Stimulated activated CD4-positive, alpha-beta T cell treated with anti-CD3 and anti-CD28 coated beads, Interleukin-1b, Interleukin-23, amount 100 ng/mL, for 1 hour (primary cell): ENCODE measurements at places on chromosomes 5 and 9.

DNA sequence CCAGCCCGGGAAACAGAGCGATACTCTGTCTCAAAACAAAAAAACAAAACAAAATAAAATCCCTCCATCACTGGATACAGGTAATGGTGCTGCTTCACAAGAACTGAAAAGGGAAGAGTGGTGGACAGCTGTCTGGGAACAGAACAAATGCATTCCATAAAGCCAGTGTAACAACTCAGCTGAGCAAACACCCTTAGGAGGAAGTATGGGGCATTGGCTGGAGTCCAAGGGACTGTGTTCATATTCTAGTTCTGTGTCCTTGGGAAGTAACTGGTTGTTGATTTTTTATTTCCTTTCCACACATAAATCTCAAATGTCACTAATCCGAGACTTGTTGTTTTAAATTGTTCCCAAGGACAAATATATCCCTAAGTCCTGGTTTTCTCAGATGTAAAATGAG lies 38.3 kb downstream of the HTR1A start:
- no peak for DNase-seq

- peak; percentile 31 for DNase-seq
Measured at GRCh38 chr5:669111-669841, 23.9 kb downstream of the TPPP start.

GRCh38 chr5:114430532-114430931 lies 68.7 kb downstream of the KCNN2 start:
- DNase-seq, result no peak

DNA sequence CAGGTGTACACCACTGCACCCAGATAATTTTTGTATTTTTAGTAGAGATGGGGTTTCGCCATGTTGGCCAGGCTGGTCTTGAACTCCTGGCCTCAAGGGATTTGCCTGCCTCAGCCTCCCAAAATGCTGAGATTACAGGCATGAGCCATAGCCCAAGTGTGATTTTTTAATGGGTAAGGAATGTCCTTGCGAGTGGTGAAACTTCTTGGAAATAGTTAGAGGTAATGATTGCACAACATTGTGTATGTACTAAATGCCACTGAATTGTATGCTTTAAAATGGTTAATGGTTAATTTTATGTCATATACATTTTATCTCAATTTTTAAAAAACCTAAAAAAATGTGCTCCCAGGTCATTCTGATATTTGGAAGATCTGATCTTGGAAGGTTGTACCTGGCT lies 59.9 kb upstream of the IL6ST start:
- no peak for DNase-seq

DNA sequence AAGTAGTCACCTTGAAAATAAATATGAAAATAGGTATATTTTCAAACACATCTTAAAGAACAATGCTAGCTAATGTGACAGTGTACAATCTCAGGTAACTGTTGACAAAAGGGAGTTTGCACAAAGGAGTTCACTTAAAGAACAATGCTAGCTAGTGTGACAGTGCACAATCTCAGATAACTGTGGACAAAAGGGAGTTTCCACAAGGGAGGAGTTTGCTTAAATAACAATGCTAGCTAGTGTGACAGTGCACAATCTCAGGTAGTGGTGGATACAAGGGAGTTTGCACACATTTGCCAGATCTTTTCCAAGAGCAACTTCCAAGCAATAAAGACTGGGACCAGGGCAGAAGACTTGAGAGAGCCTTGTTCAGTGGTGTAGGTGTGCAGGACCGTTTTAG lies 442.9 kb upstream of the FTMT start:
- DNase-seq, result no peak

DNA sequence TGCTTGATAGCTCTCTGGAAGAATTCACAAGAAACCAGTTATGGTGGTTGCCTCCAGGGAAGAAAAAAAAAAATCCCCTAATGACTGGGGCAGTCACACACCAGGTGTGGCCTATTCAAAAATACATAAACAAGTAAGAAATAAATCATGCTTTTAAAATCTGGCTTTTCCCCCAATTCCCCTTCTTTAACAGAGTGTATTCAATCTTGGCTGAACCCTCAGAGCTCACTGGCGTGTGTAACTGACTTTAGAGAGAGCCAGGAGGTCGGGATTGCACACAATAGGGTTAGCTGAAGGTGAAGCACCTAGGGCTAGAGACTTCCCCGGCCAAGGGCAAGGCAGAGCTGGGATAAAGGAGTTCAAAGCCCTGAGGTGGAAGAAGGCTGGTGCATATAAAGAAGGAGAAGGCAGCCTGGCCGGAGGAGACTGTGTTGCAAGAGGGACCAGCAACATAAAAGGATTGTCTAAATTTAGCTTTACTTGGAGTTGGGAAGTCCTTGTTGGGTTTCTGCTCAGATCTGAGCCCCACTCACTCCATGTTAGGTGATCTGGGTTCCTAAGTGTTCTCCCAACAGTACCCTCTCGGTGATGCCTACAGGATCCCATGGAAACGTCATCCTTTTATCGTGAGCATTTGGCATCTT lies 19.7 kb downstream of the FNBP1 start:
- DNase-seq, result no peak

DNA sequence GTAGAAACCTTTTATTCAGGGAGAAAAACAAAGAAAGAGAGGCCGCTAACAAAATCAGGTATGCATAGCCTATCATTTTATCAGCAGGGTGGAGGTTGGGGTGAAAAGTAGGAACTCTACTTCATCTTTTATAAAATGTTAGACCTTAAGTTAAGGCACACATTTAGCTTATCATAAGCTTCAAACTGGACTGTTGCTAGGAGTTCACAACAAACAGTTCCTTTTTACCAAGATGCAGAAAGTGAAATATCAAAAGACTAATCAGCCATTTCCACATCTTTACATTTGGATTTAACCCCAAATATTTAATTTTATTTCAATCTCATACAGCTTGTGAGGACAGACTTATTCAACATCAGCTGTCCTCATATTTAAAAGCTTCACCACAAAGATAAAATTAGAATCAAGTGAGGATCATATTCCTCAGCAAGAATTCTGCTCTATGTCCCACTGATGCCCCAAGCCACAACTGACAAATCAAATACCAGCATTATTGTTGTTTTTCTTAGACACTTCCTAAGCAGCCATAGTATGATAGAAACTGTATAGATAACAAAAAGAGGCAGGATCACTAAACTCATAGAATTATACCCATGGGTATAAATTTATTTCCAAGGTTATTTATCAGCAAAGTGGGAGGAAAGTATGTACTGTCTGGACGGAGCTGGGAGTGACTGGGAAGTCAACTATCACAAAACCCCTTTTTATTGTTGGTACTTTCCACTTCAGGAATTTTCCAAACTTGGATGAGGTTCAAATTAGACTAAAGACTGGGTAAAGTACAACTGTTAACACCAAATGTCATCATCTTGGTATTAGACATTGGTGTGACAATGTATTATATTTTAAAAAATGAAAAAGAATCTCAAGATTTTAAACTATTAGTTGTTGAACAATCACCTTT lies 29.9 kb upstream of the MYOT start:
- no peak for DNase-seq

- no peak for DNase-seq
Measured at GRCh38 chr9:31519826-31520225, 864.6 kb upstream of the ACO1 start.

- no peak for DNase-seq
Measured at GRCh38 chr5:96434201-96434645, 1.2 kb upstream of the PCSK1 start.
